Stimulated activated CD4-positive, alpha-beta T cell treated with anti-CD3 and anti-CD28 coated beads, Interleukin-15, amount 100 ng/mL, for 1 hour (primary cell): ENCODE measurements at places on chromosomes 2 and 18.

DNA sequence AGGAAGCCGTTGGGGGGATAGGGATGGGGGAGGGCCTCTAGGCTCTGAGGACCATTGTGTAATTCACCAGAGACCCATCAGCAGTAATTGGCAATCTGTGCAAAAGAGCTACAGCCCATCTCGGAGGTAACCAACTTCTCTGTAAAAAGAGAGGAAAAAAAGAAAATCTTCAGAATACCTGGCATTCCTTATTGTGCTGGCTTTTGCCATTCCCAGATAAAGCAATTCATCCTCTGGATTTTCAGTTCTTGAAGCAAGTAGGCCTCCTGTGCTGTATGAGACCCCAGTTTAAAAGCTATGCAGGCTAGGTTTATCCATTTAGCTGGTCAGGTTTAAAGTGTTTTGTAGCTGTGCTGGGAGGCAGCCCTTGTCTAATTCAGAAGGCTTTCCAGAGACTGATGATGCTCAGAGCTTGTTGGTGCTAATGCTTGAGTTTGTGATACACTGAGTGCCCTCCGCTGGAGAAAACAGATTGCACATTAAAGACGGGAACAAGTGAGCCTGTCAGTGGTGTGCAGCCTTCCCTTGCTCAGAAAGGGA is at the start of gene LRRTM4:
TSS of gene LRRTM4 (minus strand) at position 446 of the 540 bp plus-strand sequence.
- no peak for DNase-seq

DNA sequence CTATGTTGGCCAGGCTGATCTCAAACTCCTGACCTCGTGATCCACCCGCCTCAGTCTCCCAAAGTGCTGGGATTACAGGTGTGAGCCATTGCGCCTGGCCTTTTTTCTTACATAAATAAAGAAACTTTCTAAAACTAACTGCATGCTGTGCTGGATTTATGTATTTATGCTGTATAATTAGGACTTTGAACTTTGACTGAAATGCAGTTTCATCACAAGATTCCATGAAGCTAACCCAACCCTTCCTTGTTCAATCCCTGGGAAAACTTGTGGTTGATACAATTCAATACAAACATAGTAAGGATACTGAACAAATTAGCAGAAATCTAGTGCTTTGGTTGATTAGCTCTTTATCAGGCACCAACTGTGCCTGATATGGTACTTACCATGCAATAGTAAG is 20.9 kb upstream of the SLC35F5 start:
- DNase-seq, result no peak

DNA sequence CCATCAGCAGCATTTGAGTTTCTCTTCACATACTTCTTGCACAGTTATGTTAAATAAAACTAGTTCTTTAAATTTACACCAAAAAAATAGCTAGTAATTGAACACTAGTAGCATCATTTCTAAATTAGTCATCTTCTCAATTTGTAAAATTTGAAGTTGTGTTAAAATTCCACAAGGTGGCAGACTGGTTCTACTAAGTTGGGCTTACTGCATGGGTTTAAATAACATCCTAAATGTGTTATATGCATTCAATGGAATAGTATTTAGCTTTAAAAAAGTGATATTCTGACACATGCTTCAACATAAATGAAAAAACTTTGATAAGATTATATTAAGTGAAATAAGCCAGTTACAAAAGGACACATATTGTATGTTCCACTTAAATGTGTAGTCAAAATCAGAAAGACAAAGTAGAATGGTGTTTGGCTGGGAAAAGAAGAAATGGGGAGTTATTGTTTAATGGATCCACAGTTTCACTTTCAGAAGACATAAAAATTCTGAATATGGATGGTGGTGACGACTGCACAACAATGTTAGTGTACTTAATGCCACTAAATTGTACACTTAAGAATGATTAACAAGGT is 28.7 kb upstream of the RPRD1A start:
- DNase-seq, result no peak

DNA sequence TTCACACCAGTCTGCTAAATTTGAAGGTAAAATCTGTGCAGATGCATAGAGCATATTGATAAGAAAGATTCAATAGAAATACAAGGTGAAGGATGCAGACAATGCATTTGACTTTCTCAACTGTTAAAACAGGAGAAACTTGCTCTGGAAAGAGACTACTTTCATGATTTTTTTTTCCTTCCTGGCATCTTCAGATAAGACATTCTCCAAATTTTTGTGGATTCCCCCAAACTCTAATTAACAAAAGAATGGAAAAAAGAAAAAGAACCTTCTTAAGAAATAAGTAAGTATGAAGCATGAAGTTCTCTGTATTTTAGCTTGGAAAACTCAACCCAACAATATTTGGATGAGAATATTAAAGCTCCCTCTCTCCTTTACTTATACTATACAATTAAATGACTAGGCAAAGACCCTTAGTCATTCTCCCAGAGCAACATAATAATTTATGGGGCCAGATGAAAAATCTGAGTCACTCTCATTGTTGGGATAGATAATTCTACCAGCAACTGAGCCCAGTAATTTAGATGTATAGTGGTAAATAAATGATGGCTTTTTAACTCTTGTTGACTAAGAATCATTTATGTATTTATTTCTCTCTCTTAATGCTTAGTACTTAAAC is 298.7 kb upstream of the COL3A1 start:
- no peak for DNase-seq

- DNase-seq, result no peak
These were observed 66.4 kb upstream of the RAB6C start for GRCh38 chr2:129912871-129913694.

DNA sequence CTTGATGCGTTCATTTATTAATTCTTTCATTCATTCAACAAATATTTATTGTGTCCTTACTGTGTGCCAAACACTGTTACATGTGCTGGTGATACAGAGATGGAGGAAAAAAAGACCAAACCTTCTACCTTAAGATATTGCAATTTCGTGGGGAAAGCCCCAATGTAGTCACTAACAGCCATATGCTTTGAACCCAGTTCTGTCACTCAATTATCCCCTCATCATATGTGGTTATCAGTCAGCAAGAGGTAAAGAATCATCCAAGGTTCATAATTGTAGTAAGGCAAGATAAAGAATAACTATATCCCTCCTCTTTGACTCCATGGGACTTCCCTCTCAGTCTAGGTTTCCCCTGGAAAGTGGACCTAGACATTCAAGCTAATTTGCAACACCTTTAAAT is 1185.6 kb upstream of the CELF4 start:
- no peak for DNase-seq

DNA sequence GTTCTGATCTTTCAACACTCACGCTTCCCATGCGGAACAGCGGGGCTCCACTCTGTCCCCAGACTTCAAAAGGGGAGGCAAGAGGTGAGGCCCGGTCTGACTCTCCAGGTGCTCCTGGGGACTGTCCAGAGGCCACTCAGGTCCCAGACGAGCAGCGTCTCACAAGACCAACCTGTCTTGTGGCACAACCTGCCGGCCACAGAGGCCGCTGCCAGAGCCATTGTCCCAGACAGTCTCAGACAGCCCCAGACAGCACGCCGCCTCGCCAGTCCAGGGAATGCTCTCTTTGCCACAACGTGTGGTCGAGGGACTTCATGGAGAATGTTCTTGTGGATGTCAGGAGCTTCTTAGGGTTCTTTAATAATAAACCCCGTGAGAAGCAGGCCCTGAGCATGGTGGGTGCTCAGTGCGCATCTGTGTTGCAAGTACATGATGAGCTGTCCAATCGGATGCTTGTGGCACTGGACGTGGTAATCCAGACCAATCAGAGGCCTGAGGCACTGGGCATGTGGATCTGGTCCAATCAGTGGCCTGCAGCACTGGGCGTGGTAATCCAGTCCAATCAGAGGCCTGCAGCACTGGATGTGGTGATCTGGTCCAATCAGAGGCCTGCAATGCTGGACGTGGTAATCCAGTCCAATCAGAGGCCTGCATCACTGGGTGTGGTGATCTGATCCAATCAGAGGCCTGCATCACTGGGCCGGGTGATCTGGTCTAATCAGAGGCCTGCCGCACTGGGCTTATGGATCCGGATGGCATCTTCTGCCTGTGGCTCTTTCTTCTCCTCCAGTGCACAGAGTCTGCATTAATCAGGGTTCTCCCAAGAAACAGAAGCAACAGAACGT is 76.4 kb downstream of the TMEM18 start:
- no peak for DNase-seq

GRCh38 chr2:42888321-42889245 is 96.2 kb upstream of the HAAO start:
- DNase-seq, result no peak

DNA sequence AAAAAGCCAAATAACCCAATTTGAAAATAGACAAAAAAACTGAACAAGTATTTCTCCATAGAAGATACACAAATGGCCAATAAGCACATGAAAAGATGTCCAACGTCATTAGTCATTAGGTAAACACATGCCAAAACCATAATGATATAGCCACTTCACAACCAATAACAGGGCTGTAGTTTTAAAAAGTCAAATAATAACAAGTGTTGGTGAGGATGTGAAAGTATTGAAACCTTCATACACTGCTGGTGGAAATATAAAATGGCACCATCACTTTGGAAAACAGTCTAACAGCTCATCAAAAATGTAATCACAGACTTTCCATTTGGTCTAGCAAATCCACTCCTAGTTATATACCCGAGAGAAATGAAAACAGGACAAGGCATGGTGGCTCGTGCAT is 144.2 kb upstream of the CYP1B1 start:
- DNase-seq, result no peak

- no peak for DNase-seq
These were observed 92.2 kb upstream of the NCKAP5 start for GRCh38 chr2:133660510-133660909.

DNA sequence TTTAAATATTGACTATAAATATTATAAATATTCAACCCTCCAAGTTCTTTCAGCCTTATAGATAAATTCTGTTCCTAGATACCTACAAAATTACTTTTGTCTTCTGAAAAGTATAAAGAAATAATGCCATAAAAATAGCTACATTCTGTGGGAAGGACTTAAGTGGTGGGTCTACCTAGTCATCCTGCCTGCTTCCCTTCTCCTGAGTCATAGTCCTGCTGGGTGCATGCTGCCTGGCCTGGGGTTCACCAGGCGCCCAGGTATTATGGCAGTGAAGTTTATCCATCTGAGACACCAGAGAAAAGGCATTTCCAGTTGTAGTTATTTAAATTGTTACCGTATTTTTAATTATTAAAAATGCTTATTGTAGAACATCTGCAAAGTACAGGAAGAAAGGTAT is 167.5 kb downstream of the SLC39A10 start:
- no peak for DNase-seq

GRCh38 chr2:219457784-219458369 is 23.2 kb downstream of the SPEG start:
- DNase-seq, result no peak

DNA sequence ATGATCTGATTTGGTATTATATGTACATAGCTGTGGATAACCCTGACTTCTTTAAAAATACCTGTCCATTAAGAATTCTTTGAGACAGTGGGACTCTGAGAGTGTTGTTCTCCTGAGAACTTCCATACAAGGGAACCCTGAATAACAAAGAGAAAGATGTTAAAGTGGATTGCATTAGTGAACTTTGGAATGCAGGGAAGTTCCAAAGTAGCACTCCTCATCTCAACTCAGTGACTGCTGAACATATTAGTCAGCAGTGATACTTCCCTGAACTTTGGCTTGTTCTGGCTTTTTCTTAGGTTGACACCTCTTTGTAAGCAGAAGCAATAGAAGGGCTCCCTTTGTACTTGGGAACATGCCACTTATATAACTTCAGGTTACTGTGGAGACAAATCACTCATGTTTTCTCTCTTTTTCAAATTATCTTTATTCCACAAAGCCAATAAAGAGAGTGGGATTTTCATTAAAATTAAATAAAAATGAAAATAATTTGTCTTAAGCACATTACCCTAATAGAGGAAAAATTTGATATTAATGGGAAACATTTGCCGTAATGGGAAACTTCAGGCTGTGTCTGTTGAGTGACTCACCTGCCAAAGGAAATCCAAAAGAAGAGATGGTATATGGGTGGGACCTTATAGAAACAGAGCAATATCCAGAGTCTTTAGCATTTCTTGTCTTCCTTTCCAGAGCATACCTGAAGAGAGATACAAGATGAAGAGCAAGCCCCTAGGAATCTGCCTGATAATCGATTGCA is 33.3 kb downstream of the CFLAR start:
- DNase-seq, result no peak

DNA sequence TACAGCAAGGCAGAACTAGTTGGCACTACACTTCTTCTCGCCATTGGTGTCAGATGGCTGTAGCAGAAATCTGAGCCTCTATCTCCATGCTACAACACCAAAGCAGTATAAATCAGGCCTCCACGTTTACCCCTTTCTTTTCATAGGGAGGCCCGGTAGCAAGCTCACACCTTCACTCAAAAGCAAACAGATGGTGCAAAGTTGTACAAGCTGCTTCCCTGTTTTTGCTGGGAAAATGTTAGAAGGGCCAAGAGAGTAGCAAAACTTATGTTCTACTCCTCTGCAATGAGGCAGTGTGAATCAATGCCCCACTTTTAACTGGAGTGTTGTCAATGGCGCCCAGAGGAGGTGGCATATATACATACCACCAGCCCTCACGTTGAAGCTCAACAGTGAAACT is 369.6 kb upstream of the NRXN1 start:
- DNase-seq, result no peak

DNA sequence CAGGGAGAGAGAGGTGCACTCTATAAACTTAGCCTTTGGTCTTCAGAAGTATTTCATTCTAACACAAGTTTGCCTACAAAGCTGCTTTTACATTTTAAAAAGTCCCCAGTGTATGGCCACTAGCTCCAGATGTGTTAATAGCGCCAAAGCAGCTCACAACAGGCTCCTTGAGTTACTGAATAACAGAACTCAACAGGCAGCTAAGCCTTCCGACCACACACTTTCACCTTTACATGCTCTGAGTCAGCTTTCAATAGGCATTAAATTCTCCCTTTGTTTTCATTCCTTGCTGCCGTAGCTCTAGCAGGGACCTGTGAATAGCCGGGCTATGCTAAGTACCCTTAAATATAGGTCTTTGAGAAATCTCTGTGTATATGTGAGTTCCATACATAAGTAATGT is 262.8 kb upstream of the PARD3B start:
- no peak for DNase-seq

DNA sequence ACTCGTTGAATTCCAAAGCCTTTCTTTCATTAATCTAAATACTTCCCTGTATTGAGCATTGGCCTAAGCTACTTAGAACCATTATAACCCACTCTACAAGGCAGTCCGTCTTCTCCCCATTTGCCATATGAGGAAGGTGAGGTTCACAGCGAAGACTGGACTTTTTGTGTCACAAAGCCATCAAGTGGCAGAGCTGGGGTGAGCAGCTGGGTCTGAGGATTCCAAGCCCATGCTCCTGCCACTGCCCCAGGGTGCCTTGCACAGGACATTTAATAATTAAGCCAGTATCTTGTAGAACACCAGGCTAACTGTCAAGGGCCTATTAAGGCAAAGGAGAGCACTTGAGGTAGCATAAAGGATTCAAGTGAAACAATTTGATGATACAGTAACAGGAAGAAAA is 68.8 kb upstream of the ZNF397 start:
- no peak for DNase-seq

GRCh38 chr2:175855794-175856453 is 146.1 kb downstream of the LNPK start:
- no peak for DNase-seq

GRCh38 chr2:233462826-233463470 is 103.6 kb downstream of the USP40 start:
- no peak for DNase-seq
